ENCODE measurements at places on chromosomes 2 and 18.

DNA sequence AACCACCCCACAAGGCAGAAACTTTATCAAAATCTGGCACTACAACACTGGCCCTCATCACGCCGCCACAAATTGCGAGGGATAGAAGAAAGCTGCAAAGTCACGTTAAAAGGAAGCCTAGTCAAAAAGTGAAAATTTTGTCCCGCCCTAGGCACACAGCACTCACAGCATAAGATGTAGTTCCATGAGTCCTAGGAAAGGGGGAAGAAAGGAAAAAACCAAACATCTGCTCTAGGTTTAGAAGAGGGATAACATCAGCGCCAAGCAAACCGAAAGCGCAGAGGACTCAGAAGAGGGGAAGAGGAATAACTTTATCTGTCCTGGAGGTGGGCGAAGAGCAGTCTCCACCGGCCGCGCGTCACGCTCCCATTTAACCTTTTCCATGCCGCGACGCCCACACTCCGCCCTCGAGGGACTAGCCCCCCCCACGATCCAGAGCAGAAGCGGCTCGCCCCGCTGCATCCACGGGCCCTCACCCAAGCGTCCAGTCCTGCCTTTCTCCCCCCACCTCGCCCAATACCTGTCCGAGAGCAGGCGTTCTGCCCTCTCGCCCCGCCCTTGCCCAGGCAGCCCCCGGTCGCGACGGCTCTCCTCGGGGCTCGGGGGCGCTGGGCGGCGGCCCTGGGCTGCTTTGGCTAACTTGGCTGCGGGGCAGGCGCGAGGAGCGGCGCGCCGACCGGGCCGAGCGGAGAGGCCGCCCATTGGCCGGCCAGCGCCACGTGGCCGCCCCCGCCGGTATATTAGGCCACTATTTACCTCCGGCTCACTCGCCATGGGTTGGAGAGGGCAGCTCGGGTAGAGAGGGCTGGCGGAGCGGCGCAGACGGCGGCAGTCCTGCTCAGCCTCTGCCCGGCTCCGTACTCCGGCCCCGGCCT, at the start of gene HOXD1:
TSS of gene HOXD1 (plus strand) at position 770 of the 875 bp plus-strand sequence. CDS start 134 bp downstream, outside the sequence.
- no peak for DNase-seq

- no peak for DNase-seq
These were observed 21.4 kb upstream of the LTBP1 start for GRCh38 chr2:32925283-32925815.

DNA sequence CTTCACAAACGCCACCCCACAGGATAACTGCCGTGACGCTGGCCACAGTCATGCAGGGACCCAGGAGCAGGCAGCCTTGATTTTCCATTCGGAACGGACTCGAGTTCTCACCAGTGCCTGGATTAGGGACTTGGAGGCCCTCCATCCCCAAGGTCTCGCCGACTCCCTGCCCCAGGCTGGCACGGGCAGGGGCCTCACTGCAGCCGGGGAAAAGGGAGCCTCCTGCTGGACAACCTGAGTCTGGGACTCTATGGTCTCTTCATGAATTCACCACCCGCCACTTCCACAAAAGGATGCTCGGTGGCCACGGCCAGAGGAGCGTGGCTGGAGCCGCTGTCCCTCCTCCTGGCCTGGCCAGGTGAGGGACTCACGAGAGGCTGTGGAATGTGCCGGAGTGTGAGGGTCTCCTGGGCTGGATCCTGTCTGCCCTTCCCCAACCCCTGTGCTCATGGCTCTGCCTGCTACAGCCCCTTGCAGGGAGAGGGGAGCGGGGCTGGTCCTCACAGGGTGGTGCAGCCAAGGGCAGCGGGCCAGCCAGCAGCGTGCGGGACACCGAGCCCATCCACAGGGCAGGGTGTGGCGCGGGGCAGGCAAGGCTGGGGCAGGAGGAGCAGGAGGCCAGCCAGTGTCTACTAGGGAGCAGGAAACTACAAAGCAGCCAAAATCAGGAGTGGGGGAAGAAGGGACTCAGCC, 42.3 kb downstream of the AQP12A start:
- DNase-seq, result no peak

DNA sequence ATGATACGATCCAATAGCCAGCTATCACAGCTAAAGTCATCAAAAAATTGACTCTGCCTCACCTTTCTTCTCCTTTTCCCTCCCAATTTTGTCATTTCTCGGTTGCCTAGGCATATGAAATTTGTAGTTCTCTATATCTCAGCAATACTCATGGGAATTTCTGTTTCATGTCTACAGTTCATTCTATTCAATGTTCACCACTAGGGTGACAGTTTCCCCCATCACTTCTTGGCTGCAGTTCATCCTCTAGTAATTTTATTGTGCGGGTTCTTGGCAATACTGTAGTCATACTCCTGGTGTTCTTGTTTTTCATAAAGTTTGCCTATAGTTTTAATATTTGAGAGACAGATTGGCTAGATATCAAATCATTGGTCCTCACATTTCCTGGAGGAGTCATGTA, 872.2 kb upstream of the ID2 start:
- DNase-seq, result no peak

GRCh38 chr2:46666754-46667153, 187.4 kb downstream of the TMEM247 start:
- no peak for DNase-seq

DNA sequence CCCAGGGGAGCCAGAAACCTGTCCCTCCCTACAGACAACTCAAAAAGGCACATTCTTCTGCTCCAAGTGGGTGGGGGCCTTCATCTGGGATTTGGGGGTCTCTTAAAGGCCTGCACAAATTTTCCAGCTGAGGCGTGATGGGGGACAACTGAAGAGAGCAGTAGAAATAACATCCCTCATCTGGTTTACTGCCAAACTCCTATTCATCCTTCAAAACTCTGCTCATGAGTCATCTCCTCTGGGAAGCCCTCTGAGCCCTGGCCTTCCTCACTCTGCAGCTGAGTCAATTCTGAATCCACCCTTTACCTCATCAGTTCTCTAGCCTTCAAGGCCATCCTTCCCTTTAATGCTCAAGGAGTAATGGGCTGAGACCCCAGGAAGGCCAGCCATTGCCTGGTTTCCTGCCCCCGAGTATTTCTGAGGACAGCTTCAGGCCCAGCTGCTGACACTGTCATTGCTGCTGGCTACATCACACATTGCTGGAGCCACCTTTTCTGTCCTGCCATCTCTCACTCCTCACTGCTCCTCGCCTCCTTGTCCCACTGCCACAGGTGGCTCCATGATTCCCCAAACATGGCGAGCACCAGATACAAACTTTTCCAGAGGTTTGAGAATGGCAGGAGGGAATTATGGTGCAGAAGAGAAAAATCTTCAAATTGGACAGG, 32.2 kb upstream of the GLI2 start:
- no peak for DNase-seq

DNA sequence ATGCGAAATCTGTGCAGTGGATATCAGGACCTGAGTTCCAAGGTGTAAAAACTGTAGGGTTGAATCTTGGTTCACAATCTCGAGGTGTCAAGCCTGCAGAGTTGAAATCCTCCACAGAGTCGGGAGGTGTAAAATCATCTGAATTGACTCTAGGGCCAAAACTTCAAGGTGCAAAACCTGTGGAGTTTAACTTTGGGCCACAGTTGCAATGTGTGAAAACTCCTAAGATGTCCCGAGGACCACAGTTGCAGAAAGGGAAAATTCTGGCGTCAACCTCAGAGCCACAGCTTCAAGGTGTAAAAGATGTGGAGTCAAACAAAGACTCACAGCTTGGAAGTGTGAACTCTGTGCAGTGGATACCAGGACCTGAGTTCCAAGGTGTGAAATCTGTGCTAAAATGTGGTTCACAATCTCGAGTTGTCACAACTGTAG, 9.8 kb upstream of the ZNF512 start:
- DNase-seq, result no peak

GRCh38 chr18:44186001-44186400, 494.7 kb upstream of the SETBP1 start:
- no peak for DNase-seq

- DNase-seq, result no peak
These were observed 72.8 kb downstream of the PTH2R start for GRCh38 chr2:208479342-208479741.

DNA sequence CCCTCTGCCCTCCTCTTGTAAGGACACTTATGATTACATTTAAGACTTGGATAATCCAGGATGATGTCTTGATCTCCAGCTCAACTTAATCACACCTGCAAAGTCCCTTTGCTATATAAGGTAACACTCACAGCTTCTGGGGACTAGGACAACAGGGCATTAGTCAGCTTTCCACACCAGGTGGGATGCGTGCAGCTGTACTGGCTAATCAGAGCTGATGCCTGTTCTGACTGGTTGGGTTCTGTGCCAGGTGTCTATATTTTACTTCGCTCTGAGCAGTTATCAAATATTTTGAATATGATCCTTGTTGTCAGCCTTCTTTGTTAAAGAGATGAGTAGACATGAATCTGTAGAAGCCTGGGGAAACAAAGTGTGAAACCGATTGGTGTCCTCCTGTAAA, 115.5 kb upstream of the ATP8B1 start:
- DNase-seq, result no peak

DNA sequence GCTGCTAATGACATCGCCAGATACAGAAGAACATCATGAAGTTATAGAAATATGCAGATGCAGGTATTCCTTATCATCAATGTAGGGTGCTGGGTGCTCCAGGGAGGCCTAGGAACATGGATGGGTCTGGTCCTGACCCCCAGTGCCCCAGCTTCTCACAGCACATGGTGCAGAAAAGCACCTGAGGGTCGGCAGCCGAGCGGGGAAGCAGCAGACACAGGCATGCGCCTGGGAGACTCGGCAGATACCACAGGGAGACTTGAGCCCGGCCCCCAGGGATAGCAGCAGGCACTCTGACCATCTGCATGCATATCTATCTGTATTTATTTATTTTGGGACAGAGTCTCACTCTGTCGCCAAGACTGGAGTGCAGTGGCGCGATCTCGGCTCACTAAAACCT, 43.2 kb downstream of the TMEM18 start:
- DNase-seq, result no peak

DNA sequence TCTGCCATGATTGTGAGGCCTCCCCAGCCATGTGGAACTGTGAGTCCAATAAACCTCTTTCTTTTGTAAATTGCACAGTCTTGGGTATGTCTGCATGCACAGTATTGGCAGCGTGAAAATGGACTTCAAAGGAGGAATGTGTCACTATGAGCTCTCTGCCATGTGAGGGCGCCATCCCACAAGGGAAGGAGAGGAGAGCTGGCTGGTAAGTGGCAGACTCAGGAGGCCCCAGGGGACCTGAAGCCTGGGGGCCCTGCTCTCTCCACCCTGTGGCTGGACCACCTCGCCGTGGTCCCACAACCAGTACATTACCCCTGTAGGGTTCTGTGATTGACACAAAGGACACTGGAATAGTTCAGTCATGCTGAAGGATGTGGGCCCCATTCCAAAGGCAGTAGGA, 122.1 kb downstream of the RPIA start:
- no peak for DNase-seq

DNA sequence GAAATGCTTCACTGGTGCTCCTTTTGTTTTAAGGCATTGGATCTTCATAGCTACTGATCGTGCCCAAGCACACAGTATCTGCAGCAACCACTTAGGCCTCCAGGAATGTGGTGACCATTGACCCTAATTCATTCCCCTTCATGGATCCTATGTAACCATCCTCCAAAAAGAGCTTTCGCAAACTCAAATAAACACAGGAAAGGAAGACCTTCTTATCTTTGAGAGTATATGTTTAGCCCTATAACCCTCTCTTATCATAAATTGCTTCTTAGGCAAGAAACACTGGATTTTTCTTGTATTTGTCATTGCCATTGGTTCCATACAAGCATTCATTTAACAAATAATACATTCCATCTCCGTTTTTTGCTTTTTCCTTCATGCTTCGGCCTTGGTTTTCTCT, 4.1 kb upstream of the TTR start:
- DNase-seq, result no peak

DNA sequence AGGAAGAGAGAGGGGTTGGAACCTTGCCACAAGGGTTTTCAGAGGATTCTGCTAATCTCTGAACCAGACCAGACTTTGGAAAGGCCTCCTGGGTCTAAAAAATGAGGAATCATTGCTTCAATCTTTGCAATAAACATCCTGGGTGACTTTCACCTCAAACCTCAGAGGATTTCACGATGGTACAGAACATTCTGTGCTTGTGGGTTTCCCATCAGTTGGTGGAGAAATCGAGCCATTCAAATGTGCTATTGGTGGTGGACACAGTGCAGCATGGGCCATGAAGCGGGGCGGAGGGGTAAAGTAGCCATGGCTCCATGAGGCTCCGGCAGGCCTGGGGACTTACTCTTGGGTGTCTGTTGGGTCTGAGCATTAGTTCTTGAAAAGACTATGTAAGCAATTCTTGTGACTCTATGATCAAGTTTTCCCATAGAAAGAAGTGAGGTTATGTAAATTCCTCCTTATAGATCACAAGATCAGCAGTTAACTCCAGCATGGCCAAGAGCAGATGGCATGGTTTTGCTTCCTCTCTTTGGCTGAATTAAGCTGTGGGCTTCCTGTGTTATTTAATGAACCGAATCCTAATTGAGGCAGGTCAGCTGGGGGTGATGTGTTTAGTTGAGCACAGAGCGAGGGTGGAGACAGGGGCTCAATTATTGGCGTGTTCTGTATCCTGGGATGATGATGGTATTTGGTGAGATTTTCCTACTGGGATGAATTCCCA, 1.9 kb upstream of the IL1R2 start:
- no peak for DNase-seq

- no peak for DNase-seq
These were observed 24.5 kb downstream of the PRELID3A start for GRCh38 chr18:12432196-12432595.

DNA sequence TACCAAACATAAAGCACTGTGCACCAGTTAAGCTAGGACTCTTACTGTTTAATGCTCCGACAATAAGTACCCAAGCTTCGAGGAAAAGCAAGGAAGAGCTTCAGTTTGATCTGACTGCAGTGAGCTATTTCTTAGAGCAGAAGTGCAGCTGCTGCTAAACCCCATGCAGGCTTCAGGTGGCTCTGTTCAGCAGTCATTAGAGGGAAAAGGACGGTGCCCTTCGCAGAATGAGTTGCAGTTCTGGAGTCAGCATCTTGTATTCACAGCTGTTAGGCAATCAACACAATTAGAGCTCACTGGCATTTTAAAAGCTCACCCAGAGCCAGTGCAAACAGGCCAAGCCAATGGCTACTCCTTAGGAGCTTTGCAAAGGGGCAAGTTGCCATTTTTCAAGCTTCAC, 1.5 kb upstream of the CERKL start:
- DNase-seq, result no peak

DNA sequence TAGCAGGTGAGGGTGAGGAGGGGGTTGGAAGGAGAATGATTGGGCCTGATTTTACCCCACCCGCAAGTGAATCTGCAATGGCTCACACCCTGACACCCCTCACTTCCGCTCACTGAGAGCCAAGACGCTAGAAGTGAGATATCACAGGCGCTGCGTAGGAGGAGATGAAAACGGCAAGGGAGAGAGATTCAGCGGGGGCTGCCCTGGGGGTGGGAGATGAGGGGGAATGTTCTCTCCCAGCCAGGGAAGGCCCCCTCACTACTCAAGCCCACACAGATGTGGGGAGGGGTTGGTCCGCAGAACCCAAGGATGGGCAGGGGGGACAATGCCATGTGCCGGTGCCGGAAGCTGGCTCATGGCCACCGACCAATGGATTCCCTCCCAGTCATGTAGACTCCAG, 32.9 kb downstream of the LOXHD1 start:
- no peak for DNase-seq

All from activated CD4-positive, CD25-positive, alpha-beta regulatory T cell (primary cell).